ENCODE measurements at places on chromosomes 1 and 21. TPM values are rescaled to one million over a fixed set of nuclear protein-coding genes. Genes with fewer than 3 reads are reported as not detected.

GRCh38 chr1:203569490-203570318 lies 56.9 kb upstream of the ATP2B4 start:
- no peak overlapping the region for H3K27ac ChIP-seq
- peak; percentile 25 for DNase-seq
- H3K36me3 ChIP-seq = no peaks in the 10 kb centered on the region
- H3K27me3 ChIP-seq = no peaks in the 10 kb centered on the region

The PCSK9 gene
- total RNA-seq = 0.28 TPM

DNA sequence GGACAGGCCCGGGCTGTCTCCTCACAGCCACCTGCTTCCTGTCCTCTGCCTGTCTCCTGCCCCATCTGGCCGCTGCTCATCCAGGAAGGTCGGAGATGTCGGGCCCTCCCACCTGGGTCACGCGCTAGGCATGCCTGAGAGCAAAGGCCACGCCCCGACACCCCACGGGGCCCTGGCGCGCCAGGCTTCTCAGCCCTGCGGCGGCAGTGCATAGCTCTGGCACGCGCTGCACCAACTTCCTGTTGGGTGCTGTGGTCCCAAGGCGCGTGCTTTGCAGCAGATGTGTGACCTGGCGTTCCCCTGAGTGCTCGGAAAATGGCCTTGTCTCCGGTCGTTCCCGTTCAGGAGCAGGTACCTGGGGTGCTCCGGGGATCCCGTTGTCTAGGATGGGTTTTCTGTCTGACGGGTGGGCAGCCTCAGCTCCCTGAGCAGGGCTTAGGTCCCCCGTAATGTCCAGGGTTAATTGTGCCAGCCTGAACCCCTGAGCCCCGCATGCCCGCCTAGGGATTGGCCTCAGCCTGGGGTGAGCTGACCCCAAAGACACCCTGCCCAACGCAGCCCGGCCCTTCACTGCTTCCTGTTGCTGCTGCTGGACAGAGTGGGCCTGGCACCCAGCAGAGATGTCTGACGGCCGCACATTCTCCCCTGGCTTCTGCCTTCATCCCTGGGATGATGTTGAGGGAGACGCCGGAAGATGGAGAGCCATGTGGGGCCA lies 19.4 kb upstream of the KCNAB2 start:
- no peak for DNase-seq
- H3K27me3 ChIP-seq = no peaks in the 10 kb centered on the region
- no peaks in the 10 kb centered on the region for H3K4me1 ChIP-seq

- peaks cover under 1% of the 10 kb centered on the region for H3K4me1 ChIP-seq
- no peak overlapping the region for H3K4me3 ChIP-seq
- H3K27me3 ChIP-seq = no peaks in the 10 kb centered on the region
Observed at GRCh38 chr1:85587841-85588240, 7.3 kb downstream of the CCN1 start.

The ITGB3BP gene
- 27.2 TPM for total RNA-seq

The ELOVL1 gene
- 85.1 TPM for total RNA-seq

DNA sequence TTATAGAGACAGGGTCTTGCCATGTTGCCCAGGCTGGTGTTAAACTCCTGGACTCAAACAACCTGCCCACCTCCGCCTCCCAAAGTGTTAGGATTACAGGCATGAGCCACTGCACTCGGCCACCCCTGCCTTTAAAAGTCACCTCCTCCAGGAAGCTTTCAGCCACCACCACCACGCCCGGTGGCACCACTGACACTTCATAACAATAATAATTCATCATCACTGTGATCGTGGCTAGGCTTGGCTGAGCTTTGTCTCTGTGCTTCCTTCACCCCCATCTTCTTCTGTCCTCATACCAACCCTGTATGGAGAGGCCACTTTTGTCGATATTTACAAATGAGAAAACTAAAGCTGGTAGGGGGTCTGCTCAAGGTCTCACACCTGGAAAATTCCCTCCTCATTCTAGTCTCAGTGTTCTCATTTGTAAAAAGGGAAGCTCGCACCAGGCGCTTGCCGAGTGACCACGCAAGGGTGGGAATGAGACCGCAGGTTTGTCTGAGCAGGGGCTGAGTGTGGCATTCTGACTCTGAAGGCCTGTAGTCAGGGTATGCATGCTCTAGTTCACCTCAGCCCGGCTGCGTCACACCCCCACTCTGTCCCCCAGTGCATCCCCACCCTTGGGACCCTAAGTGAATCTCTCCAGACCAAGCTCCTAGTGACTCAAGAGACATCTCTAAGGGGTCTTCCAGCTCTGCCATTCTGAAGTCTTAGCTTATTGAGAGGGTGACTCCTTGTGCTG lies 12.9 kb upstream of the EPHA2 start:
- no peaks in the 10 kb centered on the region for H3K4me1 ChIP-seq
- no peak for DNase-seq
- no peaks in the 10 kb centered on the region for H3K27me3 ChIP-seq
- no peak overlapping the region for H3K27ac ChIP-seq
- H3K36me3 ChIP-seq = no peaks in the 10 kb centered on the region

The COL16A1 gene
- 29.0 TPM for total RNA-seq

DNA sequence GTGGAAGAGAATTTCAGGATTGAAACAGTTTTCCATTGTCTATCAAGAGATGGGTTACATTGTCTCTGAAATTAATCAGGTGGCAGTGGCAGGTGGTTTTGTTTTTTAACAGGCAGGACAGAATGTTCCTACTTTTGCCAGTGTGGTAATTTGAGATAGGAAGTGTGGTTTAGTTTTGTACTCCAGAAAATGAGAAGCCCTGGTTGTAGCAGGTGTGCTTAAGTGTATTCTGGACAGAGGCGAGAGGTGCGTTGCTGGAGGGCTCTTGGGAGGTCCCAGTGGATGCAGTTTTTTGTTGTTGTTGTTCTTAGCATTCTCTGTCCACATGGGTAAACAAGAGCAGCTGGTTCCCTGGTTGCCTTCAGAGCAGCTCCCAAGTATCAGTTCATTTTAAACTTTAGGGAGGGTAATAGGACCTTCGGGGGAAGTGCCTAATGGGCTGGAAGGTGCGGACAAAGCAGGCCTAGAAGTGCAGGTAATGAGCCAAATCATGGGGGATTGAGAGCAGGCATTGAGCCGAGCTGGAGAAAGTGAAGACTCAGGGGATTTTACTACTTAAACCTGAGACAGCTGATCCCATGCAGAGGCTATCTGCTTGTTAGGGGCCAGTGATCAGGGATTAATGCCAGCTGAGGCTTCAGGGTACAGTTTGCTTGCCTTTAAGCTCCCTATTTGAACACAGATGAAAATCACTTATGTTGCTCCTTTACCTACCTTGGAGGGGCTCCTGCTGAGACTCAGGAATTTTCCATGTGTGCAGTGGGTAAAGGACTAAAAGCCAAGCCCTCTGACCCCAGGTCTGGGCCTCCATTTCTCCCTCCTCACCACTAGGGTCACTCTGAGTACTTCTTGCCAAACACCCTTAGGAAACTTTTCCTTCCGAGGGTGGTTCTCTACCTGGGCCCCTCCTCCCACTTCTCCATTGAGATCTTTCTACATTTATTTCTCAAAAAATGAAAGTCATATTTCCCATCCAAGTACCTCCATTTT lies 6.1 kb downstream of the PFKFB2 start:
- H3K36me3 ChIP-seq = peaks cover 28% of the 10 kb centered on the region
- no peak overlapping the region for H3K4me3 ChIP-seq
- DNase-seq = peak; percentile 51
- peaks cover 16% of the 10 kb centered on the region for H3K4me1 ChIP-seq

DNA sequence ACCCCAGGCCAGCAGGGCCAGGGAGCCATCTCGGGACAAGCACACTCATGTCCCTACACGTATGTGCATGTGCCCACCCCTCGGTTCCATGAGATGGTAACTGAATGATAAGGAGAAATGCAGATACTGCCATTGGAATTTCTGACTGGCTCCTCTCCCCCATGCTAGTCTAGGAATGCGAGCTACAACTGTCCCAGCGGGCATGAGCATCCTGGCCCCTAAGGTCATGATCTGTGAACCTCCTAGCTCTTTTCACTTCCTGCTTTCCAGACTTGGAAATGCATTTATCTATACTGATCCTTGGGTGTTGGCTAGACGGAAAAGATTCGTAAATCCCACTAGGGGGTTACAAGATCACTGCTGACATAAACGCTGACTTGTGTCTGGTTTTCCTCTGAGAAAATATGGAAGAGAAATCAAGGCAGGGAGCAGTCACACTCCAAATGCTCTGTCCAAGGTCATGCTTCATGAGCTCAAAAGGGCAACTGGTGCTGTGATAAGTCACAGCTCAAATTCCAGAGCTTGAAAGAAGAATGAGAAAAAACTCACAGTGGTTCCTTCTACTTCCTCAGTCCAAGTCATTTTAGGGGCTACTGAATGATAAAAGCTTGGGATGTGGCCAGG lies 49.8 kb downstream of the SLC45A1 start:
- no peaks in the 10 kb centered on the region for H3K27me3 ChIP-seq
- H3K36me3 ChIP-seq = peaks cover 9% of the 10 kb centered on the region
- peaks cover 7% of the 10 kb centered on the region for H3K4me1 ChIP-seq
- no peak overlapping the region for H3K4me3 ChIP-seq

DNA sequence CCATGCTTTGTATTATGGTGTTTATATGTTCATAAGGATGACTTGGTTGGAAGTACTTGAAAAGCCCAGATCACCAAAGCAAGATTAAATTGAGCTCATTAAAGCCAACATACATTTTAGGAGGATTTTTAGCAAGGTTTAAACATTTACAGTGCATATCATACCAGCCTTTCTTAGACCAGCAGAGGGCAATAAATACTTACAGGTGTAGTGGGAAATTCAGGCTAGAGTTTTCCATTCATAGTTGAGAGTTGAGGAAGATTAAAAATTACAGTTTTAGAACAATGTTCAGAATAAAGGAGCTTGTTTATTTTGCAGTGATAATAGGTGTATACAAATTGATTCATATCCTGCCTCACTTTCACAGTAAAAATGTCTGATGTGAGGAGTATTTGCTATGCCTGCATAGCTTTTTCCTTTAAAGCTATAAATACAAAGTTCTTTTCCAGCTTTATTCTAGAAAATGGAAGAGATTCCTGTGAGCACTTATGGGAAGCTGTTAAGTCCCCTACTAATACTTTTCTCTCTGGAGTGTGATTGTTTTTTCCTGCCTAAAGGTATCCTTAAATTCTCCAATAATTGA lies 35.3 kb downstream of the DTL start:
- H3K27ac ChIP-seq = no peak overlapping the region
- H3K4me1 ChIP-seq = no peaks in the 10 kb centered on the region
- no peak overlapping the region for H3K4me3 ChIP-seq
- DNase-seq = peak; percentile 67

- no peaks in the 10 kb centered on the region for H3K27me3 ChIP-seq
- H3K36me3 ChIP-seq = no peaks in the 10 kb centered on the region
- H3K27ac ChIP-seq = no peak overlapping the region
Observed at GRCh38 chr21:35023396-35024070, 25.6 kb downstream of the RUNX1 start.

DNA sequence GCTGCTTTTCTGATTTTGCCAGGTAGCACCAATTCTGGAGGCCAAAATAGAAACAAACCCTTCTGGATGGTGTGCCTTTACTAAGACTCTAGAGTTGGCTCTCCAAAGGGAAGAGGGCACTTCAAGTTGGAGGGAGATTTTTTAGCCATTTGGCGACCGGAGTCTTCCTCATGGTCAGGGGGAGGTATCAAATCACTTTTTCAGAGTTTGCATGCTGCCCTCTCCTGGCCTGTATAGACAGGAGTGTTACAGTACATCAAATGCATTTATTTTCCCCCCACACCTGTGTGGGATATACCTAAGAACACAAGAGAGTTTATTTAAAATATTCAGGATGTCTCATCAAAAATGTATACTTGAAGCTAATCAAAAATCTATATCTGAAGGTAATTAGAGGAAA lies 3.2 kb downstream of the GREM2 start:
- no peaks in the 10 kb centered on the region for H3K27me3 ChIP-seq
- H3K36me3 ChIP-seq = no peaks in the 10 kb centered on the region
- DNase-seq = no peak
- H3K4me3 ChIP-seq = no peak overlapping the region
- no peak overlapping the region for H3K27ac ChIP-seq

The DCST1 gene
- total RNA-seq = not detected

The RNU1-2 gene
- 8,605 TPM for total RNA-seq

The ZFP69B gene
- 2.1 TPM for total RNA-seq
